ENCODE measurements at places on chromosomes 3 and 15.

DNA sequence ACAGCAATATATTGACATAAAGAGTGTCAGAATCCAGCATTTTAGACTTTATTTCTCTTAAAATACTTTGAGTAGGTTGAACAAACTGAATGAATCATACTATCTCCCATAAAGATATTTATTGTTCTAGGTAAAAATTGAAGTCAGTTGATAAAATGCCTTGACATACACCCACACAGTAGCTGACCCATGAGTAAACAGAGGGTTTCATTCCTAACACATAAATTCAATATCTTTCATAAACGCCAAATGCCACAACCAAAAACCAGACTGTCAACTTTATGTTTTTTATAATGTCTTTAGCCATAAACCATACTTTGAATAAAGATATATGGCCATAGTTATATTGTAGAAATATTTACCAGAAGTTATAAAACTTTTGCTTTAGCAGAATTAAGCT lies 742.4 kb downstream of the NAALADL2 start:
- H3K4me1 ChIP-seq, result peaks cover 5% of the 10 kb centered on the region
- no peak for DNase-seq
- H3K4me3 ChIP-seq, result no peak overlapping the region
- H3K27ac ChIP-seq, result no peak overlapping the region
- H3K36me3 ChIP-seq, result no peaks in the 10 kb centered on the region

DNA sequence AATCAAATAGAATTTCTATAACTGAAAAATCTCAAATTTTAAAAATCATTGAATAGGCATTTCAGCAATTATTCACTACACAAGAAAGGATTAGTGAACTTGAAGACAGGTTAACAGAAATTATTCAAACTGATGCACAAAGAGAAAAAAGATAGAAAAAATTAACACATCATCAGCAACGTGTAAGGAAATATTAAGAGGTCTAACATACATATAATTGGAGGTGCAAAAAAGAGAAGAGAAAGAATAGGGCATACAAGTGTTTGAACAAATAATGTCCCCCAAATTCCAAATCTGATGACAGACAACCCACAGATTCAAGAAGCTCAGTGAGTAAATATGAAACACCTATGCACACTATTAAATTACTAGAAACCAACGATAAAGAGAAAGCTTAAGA lies 57.1 kb downstream of the FBXL2 start:
- H3K27me3 ChIP-seq, result no peaks in the 10 kb centered on the region
- no peaks in the 10 kb centered on the region for H3K4me1 ChIP-seq
- no peak overlapping the region for H3K27ac ChIP-seq
- peaks cover 7% of the 10 kb centered on the region for H3K36me3 ChIP-seq

DNA sequence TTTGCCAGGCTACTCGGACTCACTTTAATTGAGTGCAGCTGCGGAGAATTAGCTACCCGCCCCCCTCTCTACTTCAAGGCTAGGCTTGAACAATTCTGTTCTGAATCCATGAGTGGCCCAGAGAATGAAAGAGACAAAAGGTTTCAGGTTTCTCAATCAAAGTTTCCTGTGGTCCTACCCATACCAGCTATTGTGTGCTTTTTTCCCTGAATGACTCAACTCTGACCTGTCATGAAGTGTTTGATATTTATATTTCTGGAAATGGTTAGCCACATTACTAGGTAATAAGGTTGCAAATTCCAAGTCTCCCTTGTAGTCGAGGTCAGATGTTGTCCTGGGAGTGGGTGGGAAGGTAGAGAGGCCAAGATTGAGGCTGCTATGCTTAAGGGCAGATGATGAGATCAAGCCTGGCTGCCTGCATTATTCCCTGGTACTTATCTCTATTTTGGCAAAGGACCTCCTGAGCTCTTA lies 392.7 kb upstream of the TBL1XR1 start:
- H3K4me1 ChIP-seq, result peaks cover 2% of the 10 kb centered on the region
- H3K36me3 ChIP-seq, result peaks cover 8% of the 10 kb centered on the region
- no peak for DNase-seq
- no peak overlapping the region for H3K4me3 ChIP-seq
- no peak overlapping the region for H3K27ac ChIP-seq
- H3K27me3 ChIP-seq, result no peaks in the 10 kb centered on the region

GRCh38 chr3:34727700-34728099 lies 911.6 kb upstream of the ARPP21 start:
- no peak overlapping the region for H3K27ac ChIP-seq
- H3K4me3 ChIP-seq, result no peak overlapping the region
- DNase-seq, result no peak
- no peaks in the 10 kb centered on the region for H3K27me3 ChIP-seq
- H3K36me3 ChIP-seq, result peaks cover 12% of the 10 kb centered on the region

DNA sequence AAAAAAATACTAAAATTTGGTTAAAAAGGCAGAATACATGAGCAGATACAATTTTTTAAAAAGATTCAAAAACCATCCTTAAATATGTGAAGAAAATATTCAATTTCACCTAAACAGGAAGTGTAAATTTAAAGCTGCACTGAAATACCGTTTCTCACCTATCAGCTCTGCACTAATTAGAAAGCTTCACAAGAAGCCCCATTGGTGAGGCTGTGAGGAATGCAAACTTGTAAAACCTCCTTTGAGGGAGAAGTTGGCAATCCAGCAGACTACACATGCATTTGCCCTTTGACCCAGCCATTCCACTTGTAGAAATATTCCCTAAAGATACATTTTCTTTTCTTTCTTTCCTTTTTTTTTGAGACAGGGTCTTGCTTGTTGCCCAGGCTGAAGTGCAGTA lies 18.8 kb downstream of the BLM start:
- no peak overlapping the region for H3K4me3 ChIP-seq
- no peaks in the 10 kb centered on the region for H3K36me3 ChIP-seq
- peaks cover 2% of the 10 kb centered on the region for H3K27me3 ChIP-seq
- H3K27ac ChIP-seq, result no peak overlapping the region
- no peak for DNase-seq

GRCh38 chr3:146589899-146590508 lies 15.1 kb downstream of the PLSCR5 start:
- no peaks in the 10 kb centered on the region for H3K36me3 ChIP-seq
- peak overlapping the region; percentile 2 for H3K27ac ChIP-seq
- H3K4me3 ChIP-seq, result no peak overlapping the region
- DNase-seq, result no peak
- H3K27me3 ChIP-seq, result no peaks in the 10 kb centered on the region

DNA sequence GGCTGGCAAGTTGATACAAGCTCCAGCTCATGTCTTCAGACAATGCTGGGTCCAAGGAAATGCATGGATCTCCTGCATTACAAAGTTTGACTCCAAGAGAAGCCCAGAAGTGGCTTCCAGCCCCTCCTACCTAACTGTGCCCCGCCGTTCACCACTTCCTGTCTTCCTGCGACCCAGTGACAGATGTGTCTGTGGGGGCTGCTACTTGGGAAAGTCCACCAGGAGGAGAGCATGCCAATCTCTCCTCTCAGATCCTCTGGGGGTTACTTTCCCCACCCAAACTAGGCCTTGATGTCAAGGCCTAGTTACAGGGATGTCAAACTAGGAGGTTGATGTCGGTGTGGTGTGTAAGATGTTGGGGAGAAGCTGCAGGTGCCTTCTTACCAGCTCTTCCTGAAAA lies 133.6 kb upstream of the RASGRP1 start:
- no peaks in the 10 kb centered on the region for H3K36me3 ChIP-seq
- no peak for DNase-seq
- H3K27ac ChIP-seq, result no peak overlapping the region
- H3K4me1 ChIP-seq, result no peaks in the 10 kb centered on the region

Measured in glutamatergic neuron (in vitro differentiated cells).